ENCODE measurements at places on chromosomes 3 and 15. TPM values are rescaled to one million over a fixed set of nuclear protein-coding genes. Genes with fewer than 3 reads are reported as not detected.
A peak's percentile ranks its signal among the peaks of the same experiment; 100 is the strongest.

GRCh38 chr3:2334921-2335320 is 236.3 kb downstream of the CNTN4 start:
- no peak for DNase-seq
- H3K27ac ChIP-seq = no peak overlapping the region
- H3K36me3 ChIP-seq = no peaks in the 10 kb centered on the region
- no peak overlapping the region for H3K4me3 ChIP-seq

DNA sequence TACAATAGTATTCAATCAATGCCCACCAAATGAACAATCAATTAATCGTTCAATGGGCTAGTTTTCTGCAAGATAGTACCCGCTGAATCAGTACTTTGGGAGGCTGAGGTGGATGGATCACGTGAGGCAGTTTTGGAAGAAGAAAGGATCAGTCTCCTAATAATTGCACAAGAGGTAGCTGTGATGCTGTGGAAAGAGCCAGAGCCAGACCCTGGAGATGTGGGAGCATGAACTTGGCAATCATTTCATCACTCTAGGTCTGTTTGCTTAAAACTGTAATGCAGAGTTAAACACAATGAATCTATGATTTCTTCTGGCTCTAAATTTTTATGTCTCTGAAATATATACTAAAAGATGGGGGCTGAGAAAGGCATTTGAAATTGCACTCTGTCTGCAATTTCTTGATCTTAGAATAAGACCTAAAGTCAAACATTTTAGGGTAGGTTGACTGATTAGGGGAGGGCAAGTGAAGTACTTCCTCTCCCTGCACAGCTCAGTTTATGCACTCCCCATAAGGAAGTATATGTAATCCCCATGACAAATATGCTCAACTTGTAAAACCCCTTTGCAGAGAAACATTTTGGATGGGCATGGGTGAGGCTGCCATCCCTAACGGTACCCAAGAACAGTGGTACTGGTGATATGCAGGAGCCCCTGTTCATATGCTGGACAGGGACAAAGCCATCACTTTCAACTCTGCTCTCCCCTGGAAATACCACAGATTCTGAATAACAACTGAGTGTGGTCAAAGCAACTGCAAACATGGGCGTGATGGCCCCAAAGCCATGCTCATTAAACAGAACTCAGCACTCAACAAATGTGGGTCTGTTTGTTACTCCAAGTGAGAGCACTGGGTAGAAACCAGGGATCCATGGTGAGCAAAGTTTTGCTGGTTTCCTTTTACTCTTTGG is 28.6 kb upstream of the SPATA12 start:
- H3K36me3 ChIP-seq = no peaks in the 10 kb centered on the region
- H3K27ac ChIP-seq = peak overlapping the region; percentile 85
- H3K27me3 ChIP-seq = no peaks in the 10 kb centered on the region

DNA sequence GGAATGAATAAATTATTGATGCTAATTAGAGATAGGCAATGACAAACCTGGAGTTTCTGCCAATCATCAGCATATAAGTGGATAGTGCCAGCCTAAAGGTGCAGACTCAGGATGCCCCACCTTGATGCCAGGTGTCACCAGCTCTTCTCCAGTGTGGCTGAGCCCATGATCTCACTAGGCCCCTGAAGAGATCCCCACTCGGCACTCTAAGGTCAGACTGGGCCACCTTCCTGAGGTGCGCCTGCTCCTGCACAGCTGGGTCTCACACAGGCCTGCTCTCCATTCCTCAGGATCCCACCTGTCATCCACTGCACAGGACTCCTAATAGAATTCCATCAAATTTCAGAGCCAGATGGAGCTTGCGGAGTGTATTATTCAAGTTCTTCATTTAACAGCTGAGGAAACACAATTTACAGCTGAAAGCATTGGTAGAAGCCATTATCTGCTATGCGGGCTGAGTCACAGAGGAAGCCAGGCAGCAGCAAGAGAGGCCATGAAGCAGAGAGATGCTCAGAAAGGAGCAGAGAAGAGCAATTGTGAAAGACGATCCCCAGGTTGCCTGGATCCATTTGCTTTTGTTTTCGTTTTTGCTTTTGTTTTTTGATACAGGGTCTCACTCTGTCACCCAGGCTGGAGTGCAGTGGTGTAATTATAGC is 25.1 kb upstream of the FSTL1 start:
- no peak overlapping the region for H3K4me3 ChIP-seq
- no peaks in the 10 kb centered on the region for H3K4me1 ChIP-seq
- DNase-seq = no peak

- H3K36me3 ChIP-seq = no peaks in the 10 kb centered on the region
- no peaks in the 10 kb centered on the region for H3K4me1 ChIP-seq
- no peak overlapping the region for H3K27ac ChIP-seq
Measured at GRCh38 chr3:185199206-185199605, 46.3 kb upstream of the C3orf70 start.

Gene ATP13A4
- 21.1 TPM for total RNA-seq

Gene C3orf38
- 38.8 TPM for total RNA-seq

Gene SNTN
- not detected for total RNA-seq

Gene ACSBG1
- not detected for total RNA-seq

Data from Karpas-422 (cell line).